ENCODE measurements at places on chromosomes 12 and 14. TPM values are rescaled to one million over a fixed set of nuclear protein-coding genes. Genes with fewer than 3 reads are reported as not detected.

ACOT4 gene
- 1.8 TPM for total RNA-seq

IGF1 gene
- 12.0 TPM for total RNA-seq

DPF3 gene
- 15.5 TPM for total RNA-seq

PLA2G1B gene
- total RNA-seq, result not detected

KRT86 gene
- total RNA-seq, result 0.46 TPM

SETD1B gene
- total RNA-seq, result 3.9 TPM

AICDA gene
- not detected for total RNA-seq

PTPN6 gene
- 5.8 TPM for total RNA-seq

KCNJ8 gene
- total RNA-seq, result 7.2 TPM

CCDC177 gene
- total RNA-seq, result 5.3 TPM

RHOJ gene
- total RNA-seq, result 7.2 TPM

SLC15A4 gene
- 33.4 TPM for total RNA-seq

B4GALNT1 gene
- total RNA-seq, result 47.5 TPM

PLEK2 gene
- total RNA-seq, result 0.69 TPM

SYCP3 gene
- 0.46 TPM for total RNA-seq

FOXJ2 gene
- 9.5 TPM for total RNA-seq

SOX5 gene
- total RNA-seq, result 72.9 TPM

SLC4A8 gene
- 42.7 TPM for total RNA-seq

TAS2R8 gene
- total RNA-seq, result 0.69 TPM

GLIPR1L1 gene
- not detected for total RNA-seq

RTL1 gene
- 0.92 TPM for total RNA-seq

TSFM gene
- total RNA-seq, result 28.6 TPM

OR4E1 gene
- not detected for total RNA-seq

GALNT9 gene
- total RNA-seq, result 28.6 TPM

SLC22A17 gene
- 389 TPM for total RNA-seq

REP15 gene
- total RNA-seq, result 1.6 TPM

SLC25A21 gene
- total RNA-seq, result 2.1 TPM

ENDOU gene
- not detected for total RNA-seq

Data from diencephalon (tissue), 1 donor.